KG1 (cell line): ENCODE measurements at places on chromosomes 5 and 9.

GRCh38 chr5:91403438-91403837 is 20.3 kb upstream of the ARRDC3 start:
- no peak for DNase-seq

DNA sequence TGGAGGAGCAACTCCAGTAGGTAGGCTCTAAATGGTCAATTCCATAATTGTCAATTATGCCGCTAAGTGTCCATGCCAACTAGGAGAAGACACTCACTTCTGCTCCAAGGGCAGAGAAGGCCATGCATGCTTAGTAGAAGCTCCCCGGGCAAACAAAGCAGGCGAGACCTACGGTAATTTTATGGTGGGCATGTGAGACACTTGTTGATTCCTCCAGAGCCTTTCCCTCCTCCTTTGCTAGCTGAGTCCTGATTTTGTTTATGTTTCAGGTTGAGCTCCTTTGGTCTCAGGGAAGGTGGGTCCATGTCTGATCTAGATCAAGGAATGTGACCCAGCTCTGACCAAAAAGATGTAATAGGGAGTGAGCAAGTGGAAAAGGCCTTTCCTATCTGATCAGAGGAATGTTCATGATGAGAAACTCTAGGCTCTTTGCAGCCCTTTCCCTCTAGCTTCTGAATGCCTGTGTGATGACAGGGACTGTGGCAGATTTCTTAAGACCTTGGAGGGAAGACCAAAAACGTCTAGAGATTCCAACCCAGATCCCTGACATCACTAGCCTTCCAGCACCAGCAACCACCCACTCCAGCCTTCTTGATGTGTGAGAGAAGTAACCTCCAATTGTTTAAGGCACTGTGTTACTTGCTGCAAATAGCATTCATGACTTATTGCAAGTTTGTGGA is 7.7 kb upstream of the CPEB4 start:
- no peak for DNase-seq

DNA sequence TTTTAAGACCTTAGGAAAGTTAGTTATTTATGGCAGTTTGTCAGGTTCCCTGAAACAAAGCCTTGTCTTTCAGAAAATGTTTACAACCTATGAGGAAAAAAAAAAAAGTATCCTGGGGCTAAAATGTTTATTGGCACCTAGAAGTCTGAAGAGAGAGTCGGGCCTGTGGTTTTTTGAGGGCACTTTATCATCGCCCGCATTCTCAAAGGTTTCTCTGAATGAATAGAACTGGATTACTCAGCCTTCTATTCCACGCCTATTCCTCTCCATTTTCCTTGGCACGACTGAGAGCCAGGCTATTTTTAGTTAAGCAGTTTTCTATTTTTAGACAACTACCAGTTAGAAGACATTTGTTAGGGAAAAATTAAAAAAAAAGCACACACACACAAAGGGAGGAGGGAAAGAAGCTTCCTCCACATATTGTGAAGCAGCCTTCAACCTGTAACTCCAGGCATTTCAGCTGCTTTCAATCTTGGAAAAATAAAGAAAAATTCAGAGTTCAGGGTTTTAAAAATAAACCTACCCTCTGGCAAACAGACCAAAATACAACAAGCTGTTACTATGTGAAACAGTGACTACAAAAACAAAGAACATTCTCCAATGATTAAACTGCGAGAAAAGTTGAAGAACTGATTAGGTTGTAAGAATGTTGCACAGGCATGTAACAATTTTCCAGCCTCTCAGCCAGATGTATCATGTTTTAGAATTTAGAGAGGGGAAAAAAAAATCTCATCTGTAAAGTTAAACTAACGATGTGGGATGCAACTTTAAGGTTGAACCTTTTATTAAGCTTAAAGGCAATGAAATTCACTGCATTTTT is 97.0 kb downstream of the MEF2C start:
- DNase-seq, result no peak

DNA sequence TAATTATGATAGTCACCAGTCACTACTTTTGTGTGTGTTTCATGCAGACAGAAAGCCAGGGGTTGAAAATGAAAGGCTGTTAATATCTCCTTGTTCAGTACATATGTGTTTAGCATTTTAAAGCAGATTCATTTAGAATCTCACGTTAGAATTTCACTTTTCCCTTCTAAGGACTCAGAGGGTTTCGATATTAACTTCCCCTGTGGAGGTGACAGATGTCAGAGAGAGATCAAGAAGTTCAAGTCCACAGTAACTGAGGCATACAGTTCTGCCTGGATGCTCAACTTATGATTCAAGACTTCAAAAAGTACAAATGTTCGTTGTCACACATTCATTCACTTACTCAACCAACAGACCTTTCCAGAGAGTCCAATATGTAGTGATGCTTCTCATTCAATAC is 251.1 kb downstream of the EBF1 start:
- no peak for DNase-seq

DNA sequence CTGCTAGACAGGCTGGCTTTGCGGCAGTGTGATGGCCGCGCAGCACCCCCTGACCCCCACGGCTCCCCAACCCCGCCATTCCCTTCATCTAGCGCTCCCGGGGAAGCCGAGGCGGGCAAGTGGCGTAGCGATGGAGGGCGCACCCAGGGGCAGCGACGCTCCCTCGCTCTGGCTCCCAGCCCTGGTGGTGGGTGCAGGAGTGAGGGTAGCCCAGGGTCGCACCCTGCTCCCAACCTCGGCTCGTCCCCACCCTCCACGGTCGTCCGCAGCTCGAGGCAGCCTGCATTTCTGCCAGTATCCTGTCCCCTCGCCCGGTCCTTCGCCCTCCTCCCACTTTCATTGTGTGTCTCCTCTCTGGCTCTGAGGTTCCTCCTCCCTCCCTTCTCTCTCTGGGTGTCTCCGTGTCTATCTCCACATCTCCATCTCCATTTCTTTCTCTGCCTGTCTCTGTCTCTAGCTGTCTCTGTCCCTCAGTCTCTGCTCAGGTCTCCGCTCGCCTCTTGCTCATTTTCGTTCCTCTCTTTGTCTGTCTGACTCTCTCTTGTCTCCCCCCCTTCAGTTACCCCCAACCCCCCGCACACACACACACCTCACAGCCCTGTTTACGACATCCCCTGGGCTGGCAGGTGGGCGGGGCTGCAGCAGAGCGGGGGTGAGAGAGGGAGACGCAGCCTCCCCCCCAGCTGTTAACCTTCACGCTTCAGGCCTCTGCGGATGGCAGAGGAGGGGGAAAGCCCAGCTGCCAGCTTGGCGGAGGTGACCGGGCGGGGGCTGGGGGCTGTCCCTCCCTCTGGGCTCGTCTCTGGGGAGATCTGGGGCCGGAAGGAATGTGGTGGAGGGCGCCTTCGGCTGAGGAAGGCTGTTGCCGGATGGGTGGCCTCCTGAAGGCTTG is 48.7 kb upstream of the PSD2 start:
- no peak for DNase-seq

DNA sequence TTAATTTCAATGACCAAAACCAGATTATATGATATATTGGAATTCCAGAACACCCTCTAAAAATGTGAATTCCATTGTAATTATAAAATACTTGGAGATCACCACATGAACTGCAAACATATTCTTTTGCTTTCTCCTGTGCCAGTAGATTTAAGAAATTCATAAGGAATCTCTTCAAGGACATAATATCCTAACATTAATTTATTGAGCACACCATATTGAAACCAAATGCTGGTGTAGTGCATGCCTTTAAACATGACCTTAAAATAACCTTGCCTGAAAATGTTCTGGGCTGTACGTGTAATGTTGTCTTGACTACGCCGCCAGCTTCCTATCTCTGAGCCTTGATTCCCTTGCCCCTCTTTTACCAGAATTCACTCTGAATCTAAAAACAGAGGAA is 205.0 kb upstream of the ACTBL2 start:
- no peak for DNase-seq

- no peak for DNase-seq
These were observed 629.8 kb upstream of the CDH18 start for GRCh38 chr5:20617841-20618240.

- no peak for DNase-seq
These were observed 579.9 kb downstream of the ACTL7B start for GRCh38 chr9:108275906-108276305.

- no peak for DNase-seq
These were observed 750.3 kb downstream of the CDH12 start for GRCh38 chr5:22102823-22103359.

DNA sequence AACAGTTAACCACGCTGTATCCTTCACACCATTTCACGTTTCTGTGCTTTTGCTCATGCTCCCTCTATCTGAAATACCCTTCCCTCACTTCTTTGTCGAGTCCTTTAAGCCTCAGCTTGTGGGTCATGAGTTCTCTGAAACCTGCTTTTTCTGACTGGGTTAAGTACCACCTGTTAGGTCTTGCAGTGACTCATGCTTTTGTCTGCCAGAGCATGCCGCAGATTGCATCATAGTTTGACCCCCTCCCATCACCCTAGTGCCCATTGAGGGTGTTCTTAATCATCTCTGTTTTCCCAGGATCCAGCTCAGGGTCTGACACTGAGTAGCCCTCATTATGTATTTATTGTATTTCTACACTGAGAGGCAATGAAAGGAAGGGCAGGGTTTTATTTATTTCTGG is 190.2 kb downstream of the ASTN2 start:
- DNase-seq, result no peak
